ENCODE measurements at places on chromosomes 7 and 10.

DNA sequence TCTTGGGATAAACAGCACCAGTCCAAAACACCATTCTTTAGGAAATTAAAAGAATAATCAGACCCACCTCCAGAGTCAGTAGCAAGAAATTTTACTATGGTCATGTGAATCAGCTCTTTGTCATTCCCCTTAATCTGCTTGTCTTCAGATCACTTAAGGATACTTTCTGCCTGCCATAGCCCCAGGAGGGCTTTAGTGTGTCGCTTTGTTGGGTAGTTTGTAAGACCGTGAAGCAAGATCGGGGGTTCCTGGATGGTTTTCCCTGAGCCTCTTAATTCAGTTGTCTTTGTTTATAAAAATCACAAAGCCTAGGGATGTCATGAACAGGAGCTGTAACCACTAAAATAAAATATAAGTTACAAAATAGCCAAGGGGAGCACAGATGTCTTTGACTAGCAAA, 223.6 kb downstream of the RELN start:
- DNase-seq, result peak; percentile 18

DNA sequence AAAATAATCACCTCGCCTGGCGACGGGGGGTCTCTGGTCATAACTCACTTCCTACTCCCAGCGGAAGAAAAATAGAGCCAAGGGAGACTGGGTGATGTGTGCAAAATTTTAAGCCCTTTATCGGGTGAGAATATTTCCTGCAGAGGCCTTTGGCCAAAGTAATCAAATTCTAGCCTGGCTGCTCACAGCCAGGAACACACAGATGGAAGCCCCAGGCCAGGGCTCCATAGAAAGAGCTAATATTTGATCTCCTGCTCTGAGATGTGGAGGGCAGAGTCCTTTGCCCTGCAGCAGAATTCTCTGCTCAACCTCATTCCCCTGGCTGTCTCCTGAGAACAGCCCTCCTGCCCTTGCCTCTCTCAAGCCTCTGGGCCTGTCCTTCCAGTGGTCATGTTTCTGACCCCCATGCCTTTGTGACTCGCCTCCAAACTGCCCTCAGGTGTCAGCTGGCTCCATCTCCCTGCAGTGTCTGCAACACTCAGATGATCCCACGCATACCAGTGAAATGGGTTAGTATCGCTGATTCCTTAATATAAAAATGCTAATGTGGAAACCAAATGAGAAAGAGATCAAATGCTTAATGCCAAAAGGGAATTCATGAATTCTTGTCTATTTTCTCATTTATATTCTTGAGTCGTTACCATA, 34.5 kb downstream of the FRMD4A start:
- DNase-seq, result no peak

GRCh38 chr10:119896061-119896655, 3.6 kb downstream of the SEC23IP start:
- no peak for DNase-seq

DNA sequence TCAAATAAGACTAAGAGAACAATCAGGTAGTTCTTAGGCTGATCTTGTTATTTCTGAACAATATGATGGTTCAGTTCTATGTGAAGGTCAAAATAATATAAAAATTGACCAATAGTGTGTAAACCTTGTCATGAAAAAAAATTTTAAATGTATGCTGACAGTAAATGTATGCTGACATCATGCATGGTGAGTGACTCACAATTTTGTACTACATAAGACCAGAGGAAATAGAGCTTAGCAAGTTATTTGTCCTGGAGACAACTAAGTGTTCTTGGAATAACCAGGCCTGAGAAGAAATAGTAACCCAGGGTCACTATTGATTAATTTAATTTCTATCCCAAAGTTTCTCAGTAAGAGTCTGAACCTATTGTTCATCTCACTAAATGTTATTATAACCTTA, 182.2 kb upstream of the PCDH15 start:
- DNase-seq, result no peak

DNA sequence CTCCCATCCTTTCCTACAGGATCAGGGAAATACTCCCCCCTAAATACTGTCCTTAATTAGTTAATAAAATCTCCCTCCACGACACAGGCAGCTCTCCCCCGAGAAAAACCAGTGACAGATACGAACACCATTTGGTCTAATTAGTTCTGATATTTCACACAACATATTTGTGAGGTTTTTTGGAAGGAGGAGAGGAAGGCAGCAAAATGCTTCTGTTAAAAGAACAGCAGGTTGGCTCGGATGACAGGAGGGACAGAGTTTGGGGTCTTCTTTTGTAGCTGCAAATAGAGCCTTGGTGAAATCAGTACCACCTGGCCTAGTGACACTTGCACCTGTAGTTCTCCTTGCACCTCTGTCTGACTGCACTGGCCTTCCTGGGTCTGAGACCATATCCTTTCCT, 507.0 kb downstream of the PLXNA4 start:
- DNase-seq, result no peak

DNA sequence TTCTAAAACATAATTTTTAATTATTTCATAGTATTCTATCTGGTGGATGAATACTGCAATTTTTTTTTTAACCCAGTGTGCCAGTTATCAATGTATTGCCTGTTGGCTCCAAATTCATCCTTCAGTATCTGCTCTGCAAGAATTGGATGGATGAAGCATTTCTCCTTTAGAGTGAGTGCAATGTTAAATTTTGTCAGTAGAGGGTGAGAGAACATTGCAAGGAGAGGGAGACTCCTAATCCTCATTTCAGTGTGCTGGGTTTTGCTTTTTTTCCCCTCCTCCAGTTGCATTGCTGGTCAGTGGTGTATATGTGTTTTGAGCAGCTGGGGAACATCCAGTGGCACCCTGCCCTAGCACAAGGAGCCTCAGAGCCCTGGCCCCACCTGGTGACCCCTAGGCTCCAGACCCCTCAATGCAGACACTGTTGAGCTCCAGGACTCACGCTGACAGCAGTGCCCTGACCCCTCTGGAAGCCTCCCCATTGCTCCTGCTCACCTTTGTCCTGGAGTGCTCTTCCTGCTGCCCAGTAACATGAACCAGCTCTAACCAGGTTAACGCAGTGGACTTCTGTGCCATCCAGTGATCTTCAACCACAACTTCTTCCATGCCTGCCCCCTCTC, 199.4 kb downstream of the USP6NL start:
- peak; percentile 69 for DNase-seq

DNA sequence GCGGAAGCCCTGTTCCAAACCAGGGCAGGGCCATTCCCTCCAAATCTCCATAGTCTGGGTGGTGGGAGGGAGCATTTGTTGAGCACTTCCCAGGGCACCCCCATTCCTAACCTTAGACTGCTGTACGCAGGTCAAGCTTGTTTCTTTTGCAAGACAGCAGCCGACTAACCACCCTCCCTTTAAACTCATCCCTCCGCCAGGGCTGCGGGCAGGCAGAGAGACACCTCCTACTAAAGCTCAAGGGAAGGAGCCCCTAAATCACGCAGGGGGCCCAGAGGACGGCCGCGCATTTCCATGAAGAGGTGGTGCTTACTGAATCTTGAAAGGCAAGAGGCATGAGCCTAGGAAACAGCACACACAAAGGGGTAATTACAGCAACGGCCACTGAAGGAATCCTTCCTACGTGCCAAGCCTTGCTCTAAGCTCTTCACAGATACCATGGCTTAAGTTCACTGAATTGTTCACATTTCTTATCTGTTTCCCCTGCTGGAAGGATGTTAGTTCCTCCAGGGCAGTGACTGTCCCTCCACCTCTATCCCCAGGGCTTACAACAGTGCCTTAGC, 90.0 kb downstream of the PROSER2 start:
- DNase-seq, result peak; percentile 68

DNA sequence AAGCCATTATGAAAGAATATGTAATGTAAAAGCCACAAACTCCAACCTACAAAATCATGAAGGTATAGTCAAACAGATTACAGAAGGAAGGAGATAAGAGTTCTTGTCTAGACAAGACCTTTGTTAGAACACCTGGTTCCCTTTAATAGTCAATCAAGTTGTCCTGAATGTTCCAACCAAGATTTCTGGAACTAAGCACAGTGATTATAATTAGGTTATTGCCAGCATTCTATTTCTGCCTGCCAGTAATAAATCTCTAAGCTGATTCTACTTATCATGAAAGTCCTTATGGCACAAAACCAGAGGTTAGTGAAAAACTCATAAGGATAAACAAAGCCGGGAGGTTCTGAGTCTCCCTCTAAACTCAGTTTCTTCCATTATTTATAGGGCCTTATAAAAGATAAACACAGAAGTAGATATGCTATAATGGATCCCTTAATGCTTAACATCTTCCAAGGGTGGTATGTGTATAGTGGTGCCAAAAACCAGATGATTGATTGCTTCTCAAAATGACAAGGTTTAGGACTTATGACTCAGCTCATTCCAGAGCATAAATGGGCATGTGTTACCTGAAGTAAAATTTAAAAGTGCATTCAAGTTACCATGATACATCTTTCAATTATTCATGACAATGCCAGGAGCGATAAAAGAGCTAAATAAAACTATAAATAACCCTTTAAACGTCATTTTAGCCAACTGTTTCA, 237.2 kb downstream of the CSTF2T start:
- DNase-seq, result no peak

- DNase-seq, result no peak
These were observed 350.5 kb upstream of the NPSR1 start for GRCh38 chr7:34307540-34307939.

DNA sequence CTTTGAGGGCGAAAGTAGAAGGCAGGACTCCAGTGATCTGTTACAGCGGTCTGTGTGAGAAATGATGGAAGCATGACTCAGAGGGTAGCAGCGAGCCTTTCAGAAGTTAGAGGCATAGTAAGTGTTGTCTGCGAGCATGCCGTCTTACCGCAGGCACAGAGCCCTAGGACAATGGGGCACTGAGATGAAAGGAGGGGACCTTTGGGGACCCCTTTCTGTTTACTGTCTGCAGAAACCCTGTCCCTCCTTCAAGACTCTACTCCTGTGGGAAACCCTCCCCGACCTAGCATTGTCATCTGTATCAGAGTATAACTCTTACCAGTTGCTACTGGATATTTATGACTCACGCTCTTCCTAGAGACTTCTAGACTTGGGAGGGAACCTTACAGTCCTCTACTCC, 87.2 kb upstream of the AGK start:
- no peak for DNase-seq

GRCh38 chr10:93417921-93418320, 64.2 kb downstream of the MYOF start:
- DNase-seq, result no peak

DNA sequence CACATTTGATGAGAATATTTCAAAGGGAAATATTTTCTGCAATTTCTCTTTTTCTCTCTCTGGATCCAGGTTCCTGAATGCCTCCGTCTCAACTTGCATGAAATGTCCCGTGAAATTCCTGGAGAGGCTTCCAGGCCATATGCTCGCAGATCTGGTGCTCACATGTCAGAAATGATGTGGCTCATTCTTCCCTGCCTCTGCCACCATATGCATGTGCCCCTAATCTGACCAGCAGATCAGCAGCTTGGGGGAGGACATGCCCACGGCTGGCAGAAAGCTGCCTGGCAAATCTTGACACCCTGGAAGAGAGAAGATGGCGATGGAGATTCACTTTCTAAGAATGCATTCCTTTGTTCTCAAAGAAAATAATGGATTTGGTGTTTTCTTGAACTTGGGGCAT, 490.7 kb downstream of the RPS24 start:
- DNase-seq, result no peak

GRCh38 chr10:129953119-129954051, 10.7 kb downstream of the EBF3 start:
- DNase-seq, result no peak

DNA sequence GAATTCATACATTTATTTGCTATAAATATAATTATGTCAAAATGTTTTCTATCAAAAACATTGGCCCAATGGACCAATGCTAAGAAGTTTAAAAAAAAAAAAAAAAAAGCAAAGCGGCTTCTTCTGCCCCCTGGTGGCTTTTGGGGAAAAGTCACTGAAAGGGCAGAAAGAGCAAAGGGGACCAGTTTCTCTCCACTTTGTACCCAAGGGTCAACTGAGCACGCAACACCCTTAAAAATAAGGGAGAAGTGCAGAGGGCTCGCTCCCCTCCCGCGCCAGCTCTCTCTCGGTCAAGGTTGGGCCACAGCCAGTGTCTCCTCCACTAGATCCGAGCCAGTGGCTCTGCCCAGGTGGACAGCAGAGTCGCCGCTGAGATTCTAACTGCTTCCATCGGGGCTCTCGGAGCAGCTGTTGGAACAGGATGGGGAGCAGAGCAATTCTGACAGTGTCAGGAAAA, 136.4 kb upstream of the FGFR2 start:
- peak; percentile 62 for DNase-seq

GRCh38 chr10:3964516-3964915, 179.5 kb upstream of the KLF6 start:
- DNase-seq, result no peak

- DNase-seq, result no peak
These were observed 52.4 kb downstream of the ARMH3 start for GRCh38 chr10:102003541-102003940.

DNA sequence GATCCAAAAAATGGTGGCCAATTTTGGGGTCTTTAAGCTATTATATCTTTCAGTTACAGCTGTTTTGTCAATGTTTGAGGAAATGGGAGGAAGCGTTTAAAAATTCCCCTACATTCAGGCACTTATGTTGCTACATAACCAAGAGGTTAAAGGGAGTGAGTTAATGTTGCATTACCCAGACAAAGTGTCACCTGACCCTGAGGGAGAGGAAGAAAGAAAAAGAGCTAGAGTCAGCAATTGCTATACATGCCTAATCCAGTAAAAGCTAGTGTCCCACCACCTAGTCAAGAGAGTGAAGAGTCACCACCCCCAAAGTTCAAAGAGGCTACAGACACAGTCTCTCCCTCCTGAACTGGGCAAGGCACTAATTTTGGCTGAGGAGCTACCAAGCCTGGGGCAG, 69.5 kb upstream of the ZNF92 start:
- no peak for DNase-seq

- no peak for DNase-seq
These were observed 410.4 kb downstream of the RPS24 start for GRCh38 chr10:78443900-78444571.

- no peak for DNase-seq
These were observed 101.6 kb upstream of the PPIF start for GRCh38 chr10:79245539-79246208.

Data from H7 (cell line).